Stimulated activated CD4-positive, alpha-beta T cell treated with anti-CD3 and anti-CD28 coated beads, Interleukin-12 subunit alpha, Interleukin-12 subunit beta, amount 100 ng/mL, for 24 hours (primary cell): ENCODE measurements at places on chromosomes 12 and 14.

GRCh38 chr14:75879031-75879430, 102.8 kb downstream of the TGFB3 start:
- DNase-seq: no peak

GRCh38 chr14:35044939-35045797, 904 bp upstream of the FAM177A1 start:
- no peak for DNase-seq

- no peak for DNase-seq
These were observed 421.0 kb upstream of the PDE3A start for GRCh38 chr12:19947344-19947743.

GRCh38 chr14:68241862-68242487, 422.4 kb downstream of the RAD51B start:
- no peak for DNase-seq

GRCh38 chr12:32087306-32087705, 19.3 kb upstream of the BICD1 start:
- DNase-seq: no peak
